NCI-H1105 (cell line): ENCODE measurements at places on chromosomes 11 and 22.

DNA sequence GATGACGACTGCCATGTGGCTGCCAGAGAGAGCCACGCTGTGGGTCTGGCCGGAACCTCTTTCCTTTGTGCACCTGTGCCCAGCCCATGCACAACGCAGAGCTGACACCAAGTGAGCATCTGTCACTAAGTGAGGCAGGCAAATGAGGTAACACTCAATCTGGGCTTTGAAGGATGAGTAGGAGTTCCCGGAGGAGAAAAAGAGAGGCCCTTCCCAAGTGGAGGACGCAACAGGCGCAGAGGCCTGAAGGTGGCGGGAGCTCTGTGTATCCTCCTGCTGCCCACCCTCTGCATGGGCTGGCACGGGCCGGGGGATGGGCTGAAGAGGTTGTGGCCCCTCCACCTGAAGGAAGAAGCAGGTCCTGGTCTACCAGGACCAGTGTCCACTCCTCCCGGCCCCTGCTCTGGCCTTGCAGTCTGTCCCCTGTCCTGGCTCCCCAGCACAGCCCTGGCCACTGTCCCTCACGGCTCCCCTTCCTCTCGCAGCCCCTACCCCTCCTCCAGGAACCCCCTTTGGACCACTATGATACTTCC lies 23.4 kb upstream of the PPARA start:
- no peak for DNase-seq

GRCh38 chr11:62556108-62556874 lies 9.7 kb upstream of the AHNAK start:
- DNase-seq: no peak

- DNase-seq: no peak
Observed at GRCh38 chr11:1009371-1009770, 27.1 kb downstream of the MUC6 start.

DNA sequence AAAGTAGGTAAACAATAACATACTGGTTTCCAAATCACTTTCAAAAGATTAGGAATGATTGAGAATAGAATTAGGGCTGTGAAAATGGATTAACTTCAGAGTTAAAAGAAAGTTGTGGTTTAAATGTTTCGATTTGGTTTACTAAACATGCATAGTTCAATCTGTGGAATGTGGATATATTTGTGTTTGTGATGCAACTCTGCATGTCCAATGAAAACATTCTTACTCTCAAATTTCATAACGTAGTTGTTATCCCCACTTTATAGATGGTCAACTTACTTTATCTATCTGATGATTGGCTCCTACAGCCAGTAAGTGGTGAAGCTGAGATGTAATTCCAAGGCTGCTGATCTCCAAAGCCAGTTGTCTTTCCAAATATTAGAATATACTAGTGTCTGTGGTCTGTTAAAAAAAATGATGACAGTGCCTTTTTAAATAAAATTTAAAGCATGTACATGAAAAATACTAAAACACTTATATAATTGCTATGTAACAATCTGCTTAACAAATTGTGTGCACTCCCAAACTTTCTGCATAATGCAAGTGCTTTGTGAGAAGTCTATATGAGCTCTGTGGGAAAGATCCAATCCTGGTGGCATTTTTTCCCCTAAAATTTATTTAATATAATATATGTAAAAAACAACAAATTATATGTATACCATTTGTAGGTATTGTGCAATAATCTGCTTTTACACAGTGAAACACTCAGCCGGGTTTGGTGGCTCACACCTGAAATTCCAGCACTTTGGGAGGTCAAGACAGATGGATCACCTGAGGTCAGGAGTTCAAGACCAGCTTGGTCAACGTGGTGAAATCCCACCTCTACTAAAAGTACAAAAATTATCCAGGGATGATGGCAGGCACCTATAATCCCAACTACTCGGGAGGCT lies 9.7 kb upstream of the SIK3 start:
- DNase-seq: no peak

DNA sequence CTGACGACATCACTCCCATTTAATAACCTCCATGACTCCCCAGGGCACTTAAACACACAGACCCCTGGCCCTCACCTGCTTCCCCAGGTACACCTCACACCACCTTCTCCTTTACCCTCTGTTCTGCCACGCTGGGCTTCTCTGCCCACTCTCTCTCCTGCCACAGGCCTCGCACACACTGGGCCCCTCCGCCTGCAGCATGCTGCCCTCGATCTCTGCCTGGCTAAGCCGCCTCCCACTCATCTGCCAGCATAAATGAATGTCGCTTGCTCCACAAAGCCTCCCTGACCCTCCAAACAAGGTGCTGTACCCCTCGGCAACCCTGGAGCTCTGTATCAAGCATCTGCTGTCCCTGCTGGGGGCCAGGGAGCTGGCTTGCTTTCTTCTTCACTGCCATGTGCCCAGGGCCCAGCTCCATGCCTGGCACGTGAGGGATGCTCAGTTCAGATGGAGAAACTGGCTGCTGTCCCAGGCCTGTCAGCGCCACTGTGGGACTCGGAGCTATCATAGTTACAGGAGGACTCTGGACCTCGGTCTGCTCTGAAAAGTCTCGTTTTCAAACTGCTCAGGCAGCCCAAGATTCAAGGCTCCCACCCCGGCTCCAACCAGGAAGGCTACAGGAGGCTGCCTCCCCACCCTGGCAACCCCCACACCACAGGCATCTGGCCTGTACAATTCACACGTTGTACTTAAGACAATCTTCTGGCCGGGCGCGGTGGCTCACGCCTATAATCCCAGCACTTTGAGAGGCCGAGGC lies 11.9 kb downstream of the TTLL1 start:
- no peak for DNase-seq

DNA sequence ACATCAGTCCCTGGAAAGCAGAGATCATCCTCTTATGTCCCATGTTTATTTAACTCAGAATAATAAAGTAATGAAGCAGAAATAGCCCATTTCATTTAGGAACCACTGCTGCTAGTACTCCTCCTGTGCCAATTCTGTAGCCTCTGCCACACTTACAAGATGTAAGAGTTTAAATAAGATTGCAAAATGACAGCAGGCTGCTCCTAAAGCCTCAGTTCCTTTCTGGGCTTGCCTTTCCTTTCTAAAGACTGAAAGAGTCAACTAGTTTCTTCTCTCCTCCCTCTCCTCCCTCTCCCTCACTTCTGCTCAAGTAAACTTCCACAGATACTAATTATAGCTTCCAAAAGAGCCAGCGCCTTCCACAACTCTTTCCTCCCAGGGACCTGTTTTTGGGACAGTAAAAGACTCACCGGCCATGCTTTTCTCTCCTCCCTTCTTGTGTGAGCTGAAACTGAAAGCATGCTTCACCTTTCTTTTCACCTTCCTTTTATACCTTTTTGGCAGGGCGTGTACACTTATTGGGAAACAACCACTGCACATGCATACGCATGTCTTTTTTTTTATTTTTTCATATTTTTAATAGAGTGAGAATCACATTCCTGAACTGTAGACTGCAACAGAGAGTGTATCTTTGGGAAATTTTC lies 26.1 kb upstream of the CARD16 start:
- no peak for DNase-seq

DNA sequence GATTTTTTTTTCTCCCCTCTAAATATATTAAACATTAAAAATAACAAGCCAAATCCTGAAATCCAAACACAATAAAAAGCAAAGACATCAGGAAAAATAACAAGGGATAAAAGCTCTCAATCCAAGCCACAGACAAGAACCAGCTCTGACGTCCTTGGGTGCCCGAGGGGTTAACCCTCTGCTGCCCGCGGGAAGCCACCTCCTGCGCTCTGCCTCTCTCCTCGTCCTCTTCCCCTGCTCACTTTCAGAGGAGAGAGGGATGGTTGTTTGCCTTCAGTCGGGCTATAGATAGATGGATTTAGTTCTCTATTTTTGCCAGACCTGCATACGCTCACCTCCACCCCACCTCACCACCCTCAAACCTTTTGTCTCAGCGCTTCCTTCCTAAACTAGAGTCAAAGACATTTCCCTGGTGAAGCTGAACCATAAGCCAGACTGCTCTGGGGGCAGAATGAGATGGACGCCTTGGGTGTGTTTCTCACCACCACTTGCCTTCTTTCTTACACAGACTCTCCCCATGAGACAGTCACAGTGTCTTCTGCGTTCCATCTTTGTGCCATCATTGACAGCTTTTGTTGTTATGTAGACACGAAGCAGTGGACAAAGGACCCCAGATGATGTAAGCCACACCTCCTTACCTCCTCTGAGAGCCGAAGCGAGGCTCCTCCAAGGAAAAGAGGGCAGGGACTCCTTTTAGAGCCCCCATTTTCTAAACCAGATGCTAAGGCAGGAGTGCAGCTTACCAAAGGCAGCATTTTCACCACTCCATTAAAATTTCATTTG lies 142.5 kb upstream of the HSD17B12 start:
- no peak for DNase-seq

GRCh38 chr11:69193629-69194028 lies 37.9 kb downstream of the SMIM38 start:
- DNase-seq: no peak

- DNase-seq: no peak
Observed at GRCh38 chr22:24422102-24422665, 5.2 kb upstream of the ADORA2A start.

DNA sequence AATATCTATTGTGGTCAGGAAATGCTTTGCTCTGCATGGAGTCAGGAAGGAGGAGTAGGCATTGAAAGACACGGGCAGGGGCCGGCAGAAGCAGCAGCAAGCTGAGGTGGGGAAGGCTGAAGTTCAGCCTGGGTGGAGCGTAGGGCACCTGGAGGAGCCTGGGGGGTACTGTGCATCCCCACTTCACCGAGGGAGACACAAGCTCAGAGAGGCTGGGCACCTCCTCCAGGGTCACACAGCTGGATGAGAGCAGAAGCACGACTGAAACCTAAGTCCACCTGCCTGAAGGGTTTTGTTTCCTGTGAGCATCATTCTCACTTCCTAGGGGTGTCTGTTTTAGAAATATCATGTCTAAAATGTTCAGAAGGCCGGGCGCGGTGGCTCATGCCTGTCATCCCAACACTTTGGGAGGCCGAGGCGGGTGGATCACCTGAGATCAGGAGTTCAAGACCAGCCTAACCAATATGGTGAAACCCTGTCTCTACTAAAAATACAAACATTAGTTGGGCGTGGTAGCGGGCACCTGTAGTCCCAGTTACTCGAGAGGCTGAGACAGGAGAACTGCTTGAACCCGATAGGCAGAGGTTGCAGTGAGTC lies 138.3 kb downstream of the MPPED1 start:
- DNase-seq: no peak

DNA sequence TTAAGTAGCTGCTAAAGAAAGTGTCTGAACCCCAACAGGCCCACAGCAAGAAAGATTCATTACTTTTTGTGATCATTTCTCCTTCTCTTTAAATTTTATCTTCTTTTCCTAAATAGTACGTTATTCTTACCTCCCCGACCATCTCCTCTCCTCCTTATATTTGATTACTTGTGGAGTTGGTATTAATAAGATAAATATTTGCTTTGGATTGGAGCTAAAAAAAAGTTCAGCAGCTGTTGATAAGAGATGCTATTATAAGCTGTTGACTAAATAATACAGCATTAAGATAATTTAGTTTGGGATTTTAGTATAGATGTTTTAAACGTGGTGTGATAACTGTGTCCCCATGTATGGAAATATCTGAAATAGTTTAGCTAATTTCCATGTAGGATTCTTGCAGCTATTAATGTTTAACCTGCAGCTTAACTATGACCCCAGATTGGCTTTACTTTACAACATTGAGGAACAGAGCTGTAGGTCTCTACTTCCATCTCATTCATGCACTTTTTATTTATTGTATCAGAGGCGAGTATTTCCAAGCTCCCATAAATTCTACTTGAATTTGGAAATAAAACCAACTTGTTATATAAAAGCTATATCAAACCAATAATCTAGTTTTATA lies 37.8 kb downstream of the ZNF143 start:
- no peak for DNase-seq

- no peak for DNase-seq
Observed at GRCh38 chr11:72740060-72740424, 12.2 kb downstream of the ARAP1 start.

GRCh38 chr11:9020916-9021315 lies 17.1 kb upstream of the NRIP3 start:
- DNase-seq: no peak

DNA sequence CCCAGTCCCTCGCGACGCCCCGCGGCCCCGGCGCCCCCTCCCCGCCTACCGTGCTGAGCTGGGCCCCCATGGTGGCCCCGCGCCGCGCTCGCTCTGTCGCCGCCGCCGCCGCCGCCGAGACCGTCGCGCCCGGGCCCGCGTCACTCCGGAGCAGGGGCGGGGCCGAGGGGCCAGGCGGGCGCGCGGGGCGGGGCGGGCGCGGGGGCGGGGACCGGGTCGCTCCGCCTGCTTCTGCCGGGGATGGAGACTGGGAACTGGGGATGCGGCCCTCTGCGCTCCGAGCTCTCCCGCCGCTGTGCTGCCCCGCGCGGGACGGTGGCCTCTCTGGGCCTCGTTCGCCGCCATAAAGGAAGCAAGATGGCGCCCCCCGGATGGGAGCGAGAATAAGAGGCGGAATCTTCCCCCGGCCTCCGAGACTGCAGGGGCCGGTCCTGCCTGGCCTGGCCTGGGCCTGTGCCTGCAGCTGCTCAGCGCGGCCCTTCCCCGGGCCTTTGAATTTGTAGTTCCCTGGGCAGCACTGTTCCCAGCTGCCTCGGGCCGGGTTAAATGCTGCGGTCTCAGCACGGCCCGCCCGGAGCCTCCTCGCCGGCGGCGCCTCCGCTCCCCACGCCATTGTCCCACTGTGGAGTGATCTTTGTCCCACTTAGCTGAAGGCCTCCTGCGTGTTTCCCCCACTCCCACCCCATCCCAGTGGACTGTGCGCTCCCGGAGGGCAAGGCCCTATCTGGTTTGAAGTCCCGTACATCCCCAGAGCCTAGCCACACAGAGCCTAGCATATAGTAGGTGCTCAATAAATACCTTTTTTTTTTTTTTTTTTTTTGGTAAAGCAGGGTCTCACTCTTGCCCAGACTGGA lies at the start of gene CYB5R3:
Gene CYB5R3 (minus strand): TSS at position 147 of the 854 bp plus-strand sequence. CDS start 77 bp downstream, at position 70.
- peak; percentile 65 for DNase-seq

DNA sequence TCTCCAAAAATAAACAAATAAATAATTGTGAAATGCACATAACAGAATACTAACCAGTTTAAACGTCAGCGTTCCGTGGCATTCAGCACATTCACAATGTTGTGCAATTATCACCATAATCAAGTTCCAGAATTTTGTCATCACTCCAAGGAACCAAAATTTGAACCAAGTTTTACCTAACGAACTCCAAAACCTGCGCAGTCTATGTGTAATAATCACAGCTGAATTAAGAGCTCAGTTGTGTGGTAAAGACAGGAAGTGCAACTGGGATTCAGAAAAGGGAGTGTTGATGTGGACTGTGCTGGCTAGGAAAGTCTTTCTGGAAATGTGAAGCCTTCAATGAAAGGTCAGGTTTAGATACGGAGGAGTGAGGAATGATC lies 5.4 kb upstream of the MCAM start:
- no peak for DNase-seq

- DNase-seq: no peak
Observed at GRCh38 chr22:45621836-45622600, 49.6 kb upstream of the ATXN10 start.

GRCh38 chr11:86671531-86672006 lies 847 bp downstream of the ME3 start:
- peak; percentile 57 for DNase-seq

- no peak for DNase-seq
Observed at GRCh38 chr11:70783821-70784220, 385.5 kb downstream of the CTTN start.
